Caco-2 (cell line): ENCODE measurements at places on chromosomes 5 and 9. TPM values are rescaled to one million over a fixed set of nuclear protein-coding genes. Genes with fewer than 3 reads are reported as not detected.

- no peaks in the 10 kb centered on the region for H3K36me3 ChIP-seq
- H3K4me3 ChIP-seq, result no peak overlapping the region
- no peak overlapping the region for H3K27ac ChIP-seq
Observed at GRCh38 chr5:107867266-107867665, 196.5 kb upstream of the EFNA5 start.

Gene ADAMTSL2
- total RNA-seq, result 0.46 and 0.68 TPM in 2 replicates

- no peaks in the 10 kb centered on the region for H3K4me1 ChIP-seq
- no peak overlapping the region for H3K4me3 ChIP-seq
- no peaks in the 10 kb centered on the region for H3K36me3 ChIP-seq
- no peak overlapping the region for H3K27ac ChIP-seq
- no peaks in the 10 kb centered on the region for H3K27me3 ChIP-seq
- DNase-seq, result no peak
Observed at GRCh38 chr5:14942212-14942611, 70.6 kb upstream of the ANKH start.

DNA sequence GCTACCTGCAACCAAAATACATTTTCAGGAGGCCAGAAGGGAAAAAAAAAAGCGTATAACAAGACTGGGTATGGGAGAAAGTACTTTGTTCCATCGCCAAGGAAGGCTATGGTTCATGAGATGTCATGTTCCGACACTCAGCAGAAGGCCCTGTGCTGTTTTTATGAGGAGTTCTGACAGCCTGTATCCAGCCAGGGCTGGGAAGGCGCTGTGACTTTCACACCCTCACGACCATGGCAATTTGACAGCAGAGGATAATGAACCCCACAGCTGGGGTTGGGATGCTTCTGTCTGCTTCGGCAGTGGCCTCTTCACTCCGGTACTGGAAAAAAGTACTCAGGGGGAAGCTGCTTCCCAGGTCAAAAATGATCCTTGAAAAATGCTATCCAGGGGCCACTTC lies 154.4 kb downstream of the PRELID2 start:
- no peaks in the 10 kb centered on the region for H3K27me3 ChIP-seq
- no peak overlapping the region for H3K4me3 ChIP-seq
- no peaks in the 10 kb centered on the region; the same call in 1 of the 2 replicates for H3K36me3 ChIP-seq

Gene NCS1
- 18.2 and 19.1 TPM in 2 replicates for total RNA-seq

Gene PHYHD1
- 0.59 and 0.63 TPM in 2 replicates for total RNA-seq

DNA sequence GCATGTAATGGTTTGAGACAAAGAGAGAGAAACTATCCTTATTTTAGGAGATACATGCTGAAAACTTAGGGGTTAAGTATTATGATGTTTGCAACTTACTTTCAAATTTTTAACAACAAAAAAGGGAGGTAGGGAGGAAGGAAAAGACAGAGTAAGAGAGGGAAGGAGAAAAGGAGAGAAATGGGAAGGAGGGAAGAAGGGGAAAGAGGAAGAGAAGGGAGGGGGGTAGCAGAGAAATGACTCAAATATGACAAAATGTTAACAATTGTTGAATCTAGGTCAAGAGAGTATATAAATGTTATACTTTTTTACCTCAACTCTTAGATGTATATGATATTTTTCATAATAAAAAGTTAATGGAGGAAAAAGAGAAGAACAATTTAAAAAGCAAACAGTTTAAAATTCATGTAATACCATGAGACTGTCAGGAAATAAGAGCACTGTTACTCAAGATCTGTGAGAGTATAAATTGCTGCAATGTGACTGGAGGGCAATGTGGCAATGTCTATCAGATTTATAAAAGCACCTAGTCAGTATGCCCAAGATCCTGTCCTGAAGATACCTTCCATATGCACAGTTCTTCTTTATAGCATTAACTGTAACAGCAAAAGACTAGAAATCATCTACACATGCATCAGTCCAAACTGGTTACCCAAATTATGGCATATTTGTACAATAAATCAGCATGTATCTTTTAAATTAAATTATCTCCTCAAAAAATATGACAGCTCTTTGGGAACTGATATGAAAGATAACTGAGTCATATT lies 16.3 kb downstream of the FBXW11 start:
- H3K27ac ChIP-seq, result no peak overlapping the region
- DNase-seq, result no peak
- H3K27me3 ChIP-seq, result no peaks in the 10 kb centered on the region
- H3K4me1 ChIP-seq, result no peaks in the 10 kb centered on the region; the same call in 1 of the 2 replicates

- no peaks in the 10 kb centered on the region for H3K4me1 ChIP-seq
- DNase-seq, result no peak
- no peaks in the 10 kb centered on the region for H3K36me3 ChIP-seq
- H3K27ac ChIP-seq, result no peak overlapping the region
Observed at GRCh38 chr9:15743512-15743911, 190.7 kb downstream of the CCDC171 start.

DNA sequence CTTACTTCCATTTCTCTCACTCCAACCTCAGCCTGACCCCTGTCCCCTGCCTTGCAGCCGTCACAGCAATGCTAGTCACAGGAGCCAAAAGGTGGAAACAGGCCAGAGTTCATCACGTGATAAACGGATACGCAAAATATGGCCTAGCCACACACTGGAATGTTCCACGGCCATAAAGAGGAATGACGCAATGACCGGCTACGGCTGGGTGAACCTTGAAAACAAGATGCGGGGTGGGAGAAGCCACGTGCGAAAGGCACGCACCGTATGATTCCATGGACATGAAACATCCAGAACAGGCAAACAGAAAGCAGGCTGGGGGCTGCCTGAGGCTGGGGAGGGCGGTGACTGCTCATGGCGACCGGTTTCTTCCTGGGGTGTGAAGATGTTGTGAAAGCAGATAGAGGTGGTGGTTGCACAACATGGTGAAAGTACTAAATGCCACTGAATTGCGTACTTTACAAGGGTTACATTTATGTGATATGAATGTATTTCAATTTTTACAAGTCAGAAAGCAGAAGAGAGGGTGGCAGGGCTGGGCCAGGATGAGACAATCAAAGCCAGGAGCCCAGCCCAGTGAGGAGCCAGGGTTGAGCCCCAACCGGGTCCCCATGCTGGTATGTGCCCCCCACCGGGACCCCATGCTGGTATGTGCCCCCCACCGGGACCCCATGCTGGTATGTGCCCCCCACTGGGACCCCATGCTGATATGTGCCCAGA lies 117.8 kb upstream of the SARDH start:
- no peak overlapping the region for H3K4me3 ChIP-seq
- H3K27ac ChIP-seq, result peak overlapping the region; percentile 94
- no peaks in the 10 kb centered on the region for H3K27me3 ChIP-seq
- peaks cover 2% of the 10 kb centered on the region for H3K36me3 ChIP-seq
- peaks cover 28% of the 10 kb centered on the region for H3K4me1 ChIP-seq

GRCh38 chr5:136892000-136892399 lies 526.7 kb upstream of the TRPC7 start:
- no peaks in the 10 kb centered on the region; the same call in 1 of the 2 replicates for H3K27me3 ChIP-seq
- no peaks in the 10 kb centered on the region for H3K4me1 ChIP-seq
- no peak overlapping the region for H3K27ac ChIP-seq
- DNase-seq, result no peak
- H3K36me3 ChIP-seq, result no peaks in the 10 kb centered on the region
- H3K4me3 ChIP-seq, result no peak overlapping the region

DNA sequence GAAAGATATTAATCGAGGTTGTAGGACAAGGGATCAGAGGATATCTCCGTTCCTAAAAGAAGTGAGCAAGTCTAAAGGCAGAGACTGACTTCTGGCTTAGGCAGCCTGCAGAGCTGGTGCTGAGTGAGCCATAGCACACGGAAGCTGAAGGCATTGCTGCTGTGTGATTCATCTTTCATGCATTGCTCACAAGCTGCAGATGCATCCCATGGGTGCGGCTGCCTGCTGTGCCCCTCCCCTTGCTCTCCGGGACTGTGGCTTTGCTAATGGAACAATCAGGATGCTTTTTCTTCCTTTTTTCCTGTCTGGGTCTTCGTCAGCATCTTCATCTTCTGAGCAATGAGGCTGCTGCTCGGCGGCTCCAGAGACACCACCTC lies 341.4 kb downstream of the DIRAS2 start:
- H3K36me3 ChIP-seq, result no peaks in the 10 kb centered on the region
- H3K27ac ChIP-seq, result peak overlapping the region; percentile 39
- no peaks in the 10 kb centered on the region for H3K27me3 ChIP-seq
- no peak overlapping the region for H3K4me3 ChIP-seq
- peak; percentile 61 for DNase-seq

DNA sequence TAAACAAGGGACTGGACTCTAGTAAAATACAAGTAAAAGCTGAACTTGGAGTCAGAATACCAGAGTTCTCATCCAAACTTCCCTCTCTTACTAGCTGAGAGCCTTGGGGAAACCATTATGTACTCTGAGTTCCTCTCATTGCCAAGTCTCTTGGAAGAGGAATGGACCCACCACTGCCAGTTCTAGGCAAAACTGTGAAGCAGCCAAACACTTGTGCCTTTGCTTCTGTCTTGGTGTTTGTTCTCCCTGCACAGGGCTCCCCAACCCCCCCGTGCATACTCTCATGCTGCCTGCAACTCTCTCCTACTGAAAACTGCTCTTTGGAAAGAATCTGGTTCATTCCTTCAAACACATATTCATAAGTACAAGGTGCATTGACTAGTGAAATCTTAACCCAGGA lies 102.6 kb downstream of the PDZD2 start:
- no peaks in the 10 kb centered on the region for H3K4me1 ChIP-seq
- H3K4me3 ChIP-seq, result no peak overlapping the region
- H3K27me3 ChIP-seq, result no peaks in the 10 kb centered on the region
- H3K36me3 ChIP-seq, result no peaks in the 10 kb centered on the region
- H3K27ac ChIP-seq, result no peak overlapping the region

- H3K36me3 ChIP-seq, result 0 out of 2 replicates have a peak, but pooled peaks cover 1% of the 10 kb centered on the region
- H3K4me1 ChIP-seq, result peaks cover 21% of the 10 kb centered on the region
- no peaks in the 10 kb centered on the region for H3K27me3 ChIP-seq
- H3K27ac ChIP-seq, result no peak overlapping the region
- H3K4me3 ChIP-seq, result no peak overlapping the region
Observed at GRCh38 chr9:38004809-38005560, 64.0 kb downstream of the SHB start.

Gene INSL4
- not detected in 2 replicates for total RNA-seq

GRCh38 chr5:42057254-42057690 lies 132.2 kb downstream of the FBXO4 start:
- H3K4me3 ChIP-seq, result no peak overlapping the region
- no peak overlapping the region for H3K27ac ChIP-seq
- H3K4me1 ChIP-seq, result no peaks in the 10 kb centered on the region
- H3K27me3 ChIP-seq, result no peaks in the 10 kb centered on the region
- H3K36me3 ChIP-seq, result no peaks in the 10 kb centered on the region

GRCh38 chr9:6829027-6829426 lies 71.3 kb downstream of the KDM4C start:
- no peaks in the 10 kb centered on the region for H3K27me3 ChIP-seq
- H3K4me1 ChIP-seq, result peaks cover 15% of the 10 kb centered on the region
- DNase-seq, result no peak
- peak overlapping the region; percentile 66 for H3K27ac ChIP-seq

GRCh38 chr5:1103093-1103492 lies 8.8 kb downstream of the SLC12A7 start:
- H3K36me3 ChIP-seq, result no peaks in the 10 kb centered on the region; the same call in 1 of the 2 replicates
- H3K27ac ChIP-seq, result no peak overlapping the region
- no peaks in the 10 kb centered on the region for H3K27me3 ChIP-seq
- no peak for DNase-seq
- peaks cover 36% of the 10 kb centered on the region for H3K4me1 ChIP-seq

- no peak for DNase-seq
- H3K4me1 ChIP-seq, result no peaks in the 10 kb centered on the region
- no peaks in the 10 kb centered on the region for H3K27me3 ChIP-seq
- no peak overlapping the region for H3K4me3 ChIP-seq
Observed at GRCh38 chr9:23229890-23230317, 596.1 kb downstream of the ELAVL2 start.

DNA sequence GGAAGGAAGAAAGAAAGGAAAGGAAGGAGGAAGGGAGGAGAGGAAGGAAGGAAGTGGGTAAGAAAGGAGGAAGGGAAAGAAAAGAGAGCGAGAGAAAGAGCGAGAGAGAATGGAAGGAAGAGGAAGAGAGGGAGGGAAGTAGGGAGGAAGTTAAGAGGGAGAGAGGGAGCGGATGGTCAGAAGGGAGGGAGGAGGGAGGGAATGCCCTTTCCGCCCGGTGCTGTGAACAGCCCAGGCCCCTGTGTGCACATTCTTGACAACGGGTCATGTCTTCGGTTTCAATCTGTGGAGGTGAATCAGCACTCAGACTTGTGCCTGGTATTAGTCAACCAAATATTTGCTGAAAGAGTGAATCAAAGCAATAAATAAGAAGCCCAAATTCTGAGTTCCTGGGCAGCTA lies 39.2 kb downstream of the PRUNE2 start:
- no peaks in the 10 kb centered on the region for H3K36me3 ChIP-seq
- no peak overlapping the region for H3K27ac ChIP-seq
- no peak overlapping the region for H3K4me3 ChIP-seq
- peak; percentile 22 for DNase-seq
- H3K4me1 ChIP-seq, result no peaks in the 10 kb centered on the region
- no peaks in the 10 kb centered on the region for H3K27me3 ChIP-seq

Gene TMEM171
- total RNA-seq, result 0.86 and 1.2 TPM in 2 replicates

GRCh38 chr5:140235791-140236551 lies 61.0 kb downstream of the CYSTM1 start:
- no peaks in the 10 kb centered on the region for H3K27me3 ChIP-seq
- peak overlapping the region; percentile 23 for H3K27ac ChIP-seq
- H3K4me3 ChIP-seq, result no peak overlapping the region
- DNase-seq, result peak; percentile 57
- peaks cover 1% of the 10 kb centered on the region; the same call in 1 of the 2 replicates for H3K36me3 ChIP-seq
- peaks cover 27% of the 10 kb centered on the region for H3K4me1 ChIP-seq

DNA sequence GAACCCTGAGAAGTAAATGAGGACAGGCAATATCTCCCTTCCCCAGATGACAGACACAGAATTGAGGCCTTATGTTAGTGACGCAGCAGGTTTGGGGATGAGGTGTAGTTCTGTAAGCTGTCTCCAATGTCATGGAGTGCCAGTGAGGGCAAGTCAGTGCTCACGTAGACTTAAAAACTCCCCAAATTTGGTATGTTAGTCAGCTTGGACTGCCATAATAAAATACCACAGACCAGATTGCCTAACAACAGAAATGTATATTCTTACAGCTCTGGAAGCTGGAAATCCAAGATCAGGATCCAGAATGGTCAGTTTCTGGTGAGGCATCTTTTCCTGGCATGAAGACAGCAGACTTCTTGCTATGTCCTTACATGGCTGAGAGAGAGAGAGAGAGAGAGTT lies 14.9 kb downstream of the FOXI1 start:
- H3K27me3 ChIP-seq, result no peaks in the 10 kb centered on the region
- DNase-seq, result no peak

- peaks cover 1% of the 10 kb centered on the region; the same call in 1 of the 2 replicates for H3K4me1 ChIP-seq
- no peak overlapping the region for H3K4me3 ChIP-seq
- H3K36me3 ChIP-seq, result no peaks in the 10 kb centered on the region
Observed at GRCh38 chr5:171366645-171367044, 21.0 kb upstream of the NPM1 start.

Gene NIPAL4
- 0.81 and 0.86 TPM in 2 replicates for total RNA-seq

DNA sequence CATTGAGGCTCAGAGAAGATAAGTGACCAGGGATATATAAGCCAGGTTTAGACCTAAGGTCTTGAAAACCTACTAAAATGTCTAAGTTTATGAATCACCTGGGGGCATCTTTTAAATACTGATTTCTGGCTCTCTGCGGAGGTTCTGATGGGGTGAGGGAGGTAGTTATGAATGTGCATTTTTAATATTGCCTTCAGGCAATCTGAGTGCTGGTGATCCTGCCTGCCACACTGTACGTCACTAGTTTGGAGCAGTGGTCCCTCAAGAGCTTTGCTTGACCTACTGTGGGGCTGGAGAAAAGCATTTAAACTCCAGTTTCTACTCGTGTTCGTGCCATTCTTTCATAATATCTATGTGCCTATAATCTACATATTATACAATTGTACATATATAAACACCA lies 36.1 kb downstream of the KLF4 start:
- no peaks in the 10 kb centered on the region for H3K27me3 ChIP-seq
- no peak overlapping the region for H3K4me3 ChIP-seq
- H3K4me1 ChIP-seq, result no peaks in the 10 kb centered on the region
- no peak for DNase-seq
